ENCODE measurements at places on chromosomes 12 and 14. TPM values are rescaled to one million over a fixed set of nuclear protein-coding genes. Genes with fewer than 3 reads are reported as not detected.

DNA sequence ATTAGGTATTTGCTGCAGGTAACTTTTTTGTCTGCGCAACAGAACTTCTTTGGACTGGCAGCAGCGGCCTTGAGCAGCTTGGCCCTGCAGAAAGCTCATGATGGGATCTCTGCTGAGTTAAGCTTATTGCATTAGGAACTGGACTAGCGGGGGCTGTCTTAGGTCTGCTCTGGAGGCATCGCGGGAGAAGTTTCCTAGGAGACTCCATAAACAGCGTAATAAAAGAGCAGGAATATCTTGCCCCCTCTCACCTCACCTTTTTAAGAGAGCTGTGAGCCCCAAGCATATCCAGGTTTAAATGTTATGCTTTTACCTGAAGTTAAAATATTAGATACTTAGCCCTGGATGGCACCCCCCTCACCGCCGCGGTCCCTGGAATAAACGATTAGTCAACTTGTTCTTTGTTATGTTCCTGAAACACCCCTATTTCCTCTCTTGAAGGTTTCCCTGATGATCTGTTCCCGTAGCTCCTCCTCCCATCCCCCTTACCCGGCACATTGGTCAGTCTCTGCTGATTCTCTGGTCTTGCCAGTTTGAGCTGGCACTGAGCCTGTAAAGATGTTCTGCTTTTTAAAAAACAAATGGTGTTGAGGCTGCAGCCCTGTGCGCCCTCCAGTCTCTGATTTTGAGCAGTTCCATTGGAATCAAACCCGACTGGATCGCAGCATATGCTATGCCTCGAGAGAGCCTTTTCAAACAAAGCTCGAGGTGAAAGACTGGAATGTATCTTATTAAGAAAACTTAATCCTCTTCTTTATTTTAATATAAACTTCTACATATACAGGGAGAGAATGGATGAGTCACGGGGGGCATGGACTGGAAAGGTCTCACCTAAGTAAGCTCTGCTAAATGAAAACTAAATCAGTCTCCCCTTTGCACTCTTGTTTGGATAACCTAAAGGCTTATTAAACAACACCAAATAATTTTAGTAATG lies 1.9 kb downstream of the MLXIP start:
- DNase-seq = peak; percentile 92

Gene RBP5
- not detected for total RNA-seq

Gene RNASE7
- not detected for total RNA-seq

GRCh38 chr14:63770187-63770807 lies 42.4 kb upstream of the SGPP1 start:
- DNase-seq = peak; percentile 79

DNA sequence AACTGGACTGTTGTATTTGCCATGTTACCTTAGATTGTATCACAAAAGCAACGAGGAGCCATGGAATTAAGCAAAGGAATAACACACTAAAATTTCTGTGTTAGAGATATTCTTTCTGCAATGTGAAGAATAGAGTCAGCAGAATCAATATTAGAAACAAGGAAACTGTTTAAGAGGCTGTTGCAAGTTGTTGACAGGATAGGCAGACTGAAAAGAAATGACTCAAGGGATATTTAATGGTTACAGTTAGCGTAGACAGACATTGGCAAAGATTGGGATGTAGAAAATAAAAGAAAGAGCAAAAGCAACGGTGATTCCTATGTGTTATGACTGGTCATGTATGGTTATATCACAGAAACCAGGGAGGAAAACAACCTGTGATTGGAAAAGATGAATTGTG lies 299.0 kb upstream of the PPFIA2 start:
- no peak for DNase-seq

Gene PLEKHH1
- 6.2 TPM for total RNA-seq

Gene SLC10A1
- not detected for total RNA-seq

DNA sequence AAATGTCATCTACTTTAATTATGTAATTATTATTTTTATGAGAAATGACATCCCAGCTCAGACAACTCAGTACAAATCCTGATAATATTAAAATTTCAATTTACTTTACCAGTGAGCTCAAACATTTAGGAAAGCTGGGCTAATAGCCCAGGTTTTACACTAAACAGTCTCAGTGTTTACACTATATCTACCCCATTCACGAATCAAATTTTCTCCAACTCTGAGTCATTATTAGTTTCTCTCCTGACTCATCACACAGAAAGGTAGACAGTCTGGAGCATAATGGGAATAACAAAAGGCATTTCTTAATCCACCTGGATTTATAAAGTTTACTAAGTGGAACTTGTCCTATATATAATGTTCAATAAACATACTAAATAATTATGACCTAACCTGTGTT lies 5.7 kb downstream of the PAWR start:
- peak; percentile 95 for DNase-seq

Gene PTPN11
- total RNA-seq = 137 TPM
